ENCODE measurements at places on chromosomes 2 and 18.

- no peak for DNase-seq
Measured at GRCh38 chr18:4755848-4756247, 300.7 kb upstream of the DLGAP1 start.

DNA sequence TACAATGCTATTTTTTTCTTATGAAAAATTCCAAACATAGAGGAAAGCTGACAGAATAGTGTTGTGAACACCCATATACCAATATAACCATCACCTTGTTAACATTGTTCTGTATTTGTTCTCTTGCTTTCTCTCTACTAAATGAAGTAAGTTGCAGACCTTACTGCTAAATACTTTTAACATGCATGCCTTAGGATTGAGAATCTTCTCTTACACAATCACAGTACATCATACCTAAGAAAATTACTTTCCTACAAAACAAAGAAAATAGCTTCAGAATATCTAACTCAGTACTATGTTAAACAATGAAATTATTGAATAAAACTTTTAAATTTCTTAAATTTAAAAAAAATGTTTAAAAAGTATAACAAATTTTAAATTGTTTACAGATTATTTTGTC is 136.5 kb downstream of the UBR3 start:
- no peak for DNase-seq

DNA sequence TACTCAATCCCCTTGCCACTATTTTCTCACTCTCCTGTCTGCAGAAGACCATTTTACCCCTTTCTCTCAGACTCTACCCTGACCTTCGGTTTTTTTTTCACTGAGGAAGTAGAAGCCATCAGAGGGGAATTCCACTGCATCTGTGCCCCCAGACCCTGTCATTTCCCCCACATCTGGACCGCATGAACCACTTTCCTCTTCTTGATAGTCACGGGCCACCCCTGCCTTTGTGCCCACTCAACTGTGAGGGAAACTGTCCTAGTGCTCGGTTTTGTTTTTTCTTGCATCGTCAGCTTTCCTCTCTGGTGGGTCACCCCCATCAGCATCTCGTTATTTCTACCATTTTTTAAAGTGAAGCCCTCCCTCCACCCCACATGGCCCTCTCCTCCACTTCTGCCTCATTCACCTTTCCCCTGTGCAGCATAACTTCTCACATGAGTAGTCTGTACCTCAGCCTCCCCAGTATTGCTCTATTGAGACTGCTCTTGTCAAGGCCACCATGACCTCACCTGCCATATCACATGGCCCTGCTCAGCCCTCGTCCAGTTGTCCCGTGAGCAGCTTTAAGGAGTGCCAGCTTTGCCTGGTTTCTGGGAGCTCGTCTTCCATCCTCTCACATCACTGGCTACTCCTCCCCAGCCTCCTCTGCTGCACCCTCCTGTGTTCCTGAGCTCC is 32.4 kb downstream of the TMEM87B start:
- DNase-seq: no peak

GRCh38 chr2:229230911-229231310 is 40.2 kb downstream of the PID1 start:
- no peak for DNase-seq

- no peak for DNase-seq
Measured at GRCh38 chr18:68298330-68298729, 416.6 kb downstream of the TMX3 start.

GRCh38 chr2:233076749-233077148 is 16.6 kb downstream of the INPP5D start:
- no peak for DNase-seq

GRCh38 chr2:95053543-95053942 is 28.0 kb downstream of the MAL start:
- no peak for DNase-seq

- DNase-seq: no peak
Measured at GRCh38 chr2:162277381-162277780, 34.1 kb upstream of the FAP start.

DNA sequence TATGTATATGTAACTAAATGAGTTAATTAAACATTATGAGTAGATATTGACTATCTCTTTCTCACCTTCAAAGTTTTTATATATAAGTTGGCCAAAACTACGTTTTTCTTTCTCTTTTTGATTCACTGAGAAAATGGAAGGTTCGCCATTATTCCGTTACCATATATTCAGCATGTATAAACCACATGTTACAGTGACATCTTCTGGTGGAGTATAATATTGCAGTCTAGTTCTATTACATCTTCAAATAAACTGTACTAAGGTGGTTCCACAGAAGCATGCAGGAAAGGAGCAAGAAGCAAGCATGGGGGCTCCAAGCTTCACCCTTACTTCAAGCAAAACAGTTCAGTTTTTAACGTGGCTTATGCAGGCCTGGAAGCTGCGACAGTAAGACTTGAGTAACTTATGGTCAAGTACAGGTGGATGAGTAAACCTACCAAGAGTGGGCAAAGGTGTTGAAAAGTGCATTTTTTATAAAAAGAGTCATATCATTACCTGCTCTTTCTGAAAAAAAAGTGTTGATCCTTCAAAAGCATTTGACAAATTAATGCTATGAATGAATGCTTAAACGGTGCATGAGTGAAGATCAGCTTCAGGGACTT is 129.8 kb upstream of the RAB6C start:
- peak; percentile 32 for DNase-seq

DNA sequence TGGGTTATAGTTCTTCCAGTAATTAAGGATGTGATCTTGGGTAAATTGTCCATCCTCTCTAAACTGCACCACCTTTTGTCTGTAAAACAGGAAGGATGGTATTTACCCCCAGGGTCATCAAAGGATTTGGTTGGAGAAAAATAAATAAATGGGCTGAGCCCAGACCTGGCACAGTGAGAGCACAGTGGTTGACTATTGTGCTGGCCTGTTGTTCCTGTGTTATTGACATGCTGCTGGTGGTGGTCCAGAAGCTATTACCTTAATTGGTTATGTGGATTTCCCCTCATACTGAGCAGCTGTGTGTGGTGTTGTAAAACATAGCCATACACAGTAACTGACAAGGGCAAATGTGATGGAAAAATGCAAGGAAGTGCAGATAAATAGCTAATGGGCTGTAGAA is 746 bp upstream of the IL37 start:
- no peak for DNase-seq

GRCh38 chr2:19178175-19178574 is 180.2 kb downstream of the OSR1 start:
- DNase-seq: no peak

- no peak for DNase-seq
Measured at GRCh38 chr18:6542296-6542695, 127.6 kb upstream of the L3MBTL4 start.

DNA sequence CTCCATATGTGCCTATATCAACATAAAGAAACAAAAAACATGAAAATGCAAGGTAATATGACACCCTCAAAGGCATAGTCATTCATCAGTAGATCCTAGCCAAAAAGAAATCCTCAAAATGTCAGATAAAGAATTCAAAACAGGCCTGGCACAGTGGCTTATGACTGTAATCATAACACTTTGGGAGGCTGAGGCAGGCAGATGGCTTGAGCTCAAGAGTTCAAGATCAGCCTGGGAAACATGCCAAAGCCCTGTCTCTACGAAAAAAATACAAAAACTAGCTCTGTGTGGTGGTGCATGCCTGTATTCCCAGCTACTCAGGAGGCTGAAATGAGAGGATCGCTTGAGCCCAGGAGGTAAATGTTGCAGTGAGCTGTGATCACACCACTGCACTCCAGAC is 284.6 kb upstream of the KLHL29 start:
- no peak for DNase-seq

DNA sequence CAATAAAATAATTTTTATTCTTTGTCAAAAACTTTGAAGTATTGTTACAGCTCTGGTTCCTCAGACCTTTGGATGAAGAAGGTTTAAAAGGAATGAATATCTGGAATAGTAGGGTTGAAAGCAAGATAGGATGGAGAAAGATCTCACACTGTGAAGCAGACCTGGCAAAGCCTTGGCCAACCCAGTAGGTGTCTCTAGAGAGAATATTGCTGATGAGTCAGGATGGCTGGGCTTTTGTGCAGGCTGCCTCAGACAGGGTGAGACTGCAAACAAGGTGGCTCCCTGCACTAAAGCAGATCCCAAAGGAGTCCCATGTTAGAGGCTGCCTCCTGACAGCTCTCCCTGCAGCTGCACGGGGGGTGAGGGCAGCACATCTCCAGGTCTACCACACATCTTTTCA is 226.0 kb upstream of the ITGA4 start:
- no peak for DNase-seq

- DNase-seq: no peak
Measured at GRCh38 chr2:31579996-31580320, 780 bp downstream of the SRD5A2 start.

DNA sequence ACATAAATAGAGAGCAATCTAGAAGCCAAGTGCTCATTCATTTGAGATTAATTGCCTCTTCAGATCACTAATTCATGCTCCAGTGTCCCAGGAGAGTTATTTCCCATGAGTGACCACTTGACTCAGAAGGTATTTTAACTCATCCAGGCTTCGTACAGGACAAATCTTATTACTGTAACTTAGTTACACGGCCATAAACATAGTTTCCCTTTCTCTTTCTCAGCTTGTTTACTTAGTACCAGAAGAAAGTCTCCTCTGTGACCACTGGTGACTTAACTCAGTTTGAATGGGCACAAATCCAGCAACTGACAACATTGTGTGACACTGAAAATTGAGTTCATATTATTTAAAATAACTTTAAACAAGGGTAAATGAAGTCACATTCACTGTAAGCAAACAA is 25.3 kb downstream of the MMADHC start:
- no peak for DNase-seq

GRCh38 chr18:8356001-8356400 is 253.2 kb upstream of the RAB12 start:
- no peak for DNase-seq

GRCh38 chr2:70044290-70045040 is 42.8 kb upstream of the PCBP1 start:
- DNase-seq: no peak

DNA sequence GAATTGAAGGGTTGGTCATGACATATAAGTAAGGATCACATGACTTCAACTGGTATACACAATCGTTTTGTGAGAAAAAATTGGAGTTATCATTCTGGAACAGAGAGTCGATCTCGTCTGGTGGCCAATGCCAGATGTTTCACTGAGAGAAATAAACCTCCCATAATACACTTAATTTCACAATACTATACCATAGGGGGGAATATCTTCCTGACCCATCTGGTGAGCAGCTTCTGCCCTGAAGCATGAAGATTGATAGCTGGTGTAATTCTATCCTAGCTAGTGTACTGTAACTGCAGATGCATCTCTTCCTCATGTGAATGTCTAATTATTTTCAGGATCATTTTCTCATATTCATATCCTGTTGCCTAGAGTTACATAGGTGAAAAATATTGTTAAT is 15.7 kb upstream of the CDH7 start:
- no peak for DNase-seq

DNA sequence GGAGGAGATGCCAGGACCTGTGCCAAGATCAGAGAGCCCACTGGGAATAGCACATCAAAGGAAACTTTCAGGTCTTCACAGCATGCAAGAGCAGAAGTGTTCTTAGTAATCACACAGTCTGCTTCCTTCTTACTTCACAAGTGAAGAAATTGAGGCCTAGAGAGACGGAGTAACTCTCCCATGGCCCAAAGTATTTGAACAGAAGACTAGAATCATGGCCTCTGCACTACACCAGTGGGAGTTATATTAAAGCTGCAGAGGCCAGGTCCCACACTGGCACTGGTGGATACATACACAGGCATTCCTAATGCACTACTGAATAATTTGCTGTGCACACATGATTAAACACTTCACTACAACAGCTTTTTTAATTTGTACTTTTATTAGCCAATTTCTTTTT is 107.6 kb upstream of the RMP24 start:
- DNase-seq: no peak

DNA sequence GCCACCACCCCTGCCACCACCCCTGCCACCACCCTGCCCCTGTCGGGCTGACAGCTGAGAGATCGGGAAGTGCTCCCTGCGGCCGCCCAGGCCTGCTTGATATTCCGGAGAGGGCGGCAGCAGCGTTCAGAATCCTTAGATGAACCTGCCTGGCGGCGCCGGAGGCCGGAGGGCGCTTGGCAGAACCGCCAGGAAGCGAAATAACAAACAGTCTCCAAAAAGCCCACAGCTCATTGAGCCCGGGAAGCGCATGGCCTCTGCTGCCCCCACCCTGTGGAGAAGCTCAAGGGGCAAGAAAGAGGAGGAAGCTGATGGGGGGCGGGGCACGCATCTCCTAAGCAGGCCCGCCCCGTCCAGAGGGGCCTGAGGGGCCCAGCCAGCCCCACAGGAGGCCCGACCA is 92.2 kb upstream of the MBOAT2 start:
- no peak for DNase-seq
